ENCODE measurements at places on chromosomes 5 and 9.
A peak's percentile ranks its signal among the peaks of the same experiment; 100 is the strongest.

- no peak for DNase-seq
Observed at GRCh38 chr9:136223871-136224640, 19.1 kb upstream of the LHX3 start.

DNA sequence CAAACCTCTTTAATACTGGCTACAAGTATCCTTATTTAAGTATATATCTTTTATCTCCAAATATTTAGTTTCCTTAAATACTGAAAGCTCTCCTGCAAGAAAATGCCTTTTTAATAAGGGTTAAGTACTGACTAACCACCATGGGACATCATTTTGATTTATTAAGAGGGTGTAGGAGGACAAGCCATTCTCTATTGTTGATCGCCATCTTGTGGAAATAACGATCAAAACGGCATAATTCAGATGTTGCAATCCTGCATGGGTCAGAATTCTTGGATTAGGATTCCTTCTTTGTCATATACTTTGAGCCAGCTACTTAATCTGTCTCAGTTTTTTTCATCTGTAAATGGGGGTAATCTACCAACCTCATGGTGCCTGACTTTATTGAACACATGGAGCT lies 28.7 kb upstream of the C5orf46 start:
- DNase-seq, result no peak

GRCh38 chr9:114745108-114745848 lies 60.6 kb downstream of the TNFSF15 start:
- no peak for DNase-seq

DNA sequence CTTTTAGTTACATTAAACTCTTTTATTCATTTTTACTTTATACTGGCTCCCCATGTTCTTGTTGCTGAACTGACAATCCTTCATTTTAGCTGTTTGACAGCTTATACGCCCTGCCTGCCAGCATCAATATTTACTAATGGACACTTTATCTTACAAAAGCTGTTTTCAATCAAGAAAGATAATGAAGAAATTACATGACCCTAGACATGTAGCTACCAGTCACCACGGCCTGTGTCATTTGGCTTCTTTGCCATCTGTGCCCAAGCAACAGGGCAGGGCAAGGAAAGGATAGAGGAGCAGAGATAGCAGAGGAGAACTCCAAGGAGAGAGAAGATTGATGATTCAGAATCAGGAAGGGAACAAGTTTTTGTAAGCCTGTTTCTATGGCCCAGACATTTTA lies 647.3 kb downstream of the BRINP1 start:
- DNase-seq, result no peak

DNA sequence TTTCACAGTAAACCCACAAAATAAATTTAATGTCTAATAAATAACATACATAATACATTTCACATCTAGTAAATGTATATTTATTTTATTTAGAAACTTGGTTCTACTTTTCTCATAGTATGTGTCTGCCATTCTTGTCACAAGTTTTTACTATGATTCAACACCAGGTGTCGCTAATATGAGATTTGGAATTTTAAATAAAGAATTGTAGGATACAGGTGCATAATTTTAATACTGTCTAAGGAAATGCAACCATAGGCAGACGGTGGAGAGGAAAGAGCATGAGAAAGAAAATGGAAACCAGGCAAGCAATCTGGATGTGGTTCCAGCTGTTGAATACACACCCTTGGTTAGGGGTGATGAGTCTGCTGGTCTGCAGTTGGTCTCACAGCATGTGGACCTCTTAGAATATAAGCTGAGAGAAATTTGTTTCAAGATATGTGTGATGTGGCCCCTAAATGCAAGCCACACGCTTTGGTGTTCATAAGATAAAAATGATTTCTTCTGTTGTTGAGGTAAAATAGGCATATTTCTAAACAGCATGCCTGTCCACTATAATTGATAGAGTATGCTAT lies 114.7 kb upstream of the TXNDC8 start:
- no peak for DNase-seq

- DNase-seq, result no peak
Observed at GRCh38 chr5:150166650-150167511, at the start of gene CDX1. Gene CDX1 (plus strand): TSS chr5:150166778. CDS start chr5:150166877, 99 bp downstream.

DNA sequence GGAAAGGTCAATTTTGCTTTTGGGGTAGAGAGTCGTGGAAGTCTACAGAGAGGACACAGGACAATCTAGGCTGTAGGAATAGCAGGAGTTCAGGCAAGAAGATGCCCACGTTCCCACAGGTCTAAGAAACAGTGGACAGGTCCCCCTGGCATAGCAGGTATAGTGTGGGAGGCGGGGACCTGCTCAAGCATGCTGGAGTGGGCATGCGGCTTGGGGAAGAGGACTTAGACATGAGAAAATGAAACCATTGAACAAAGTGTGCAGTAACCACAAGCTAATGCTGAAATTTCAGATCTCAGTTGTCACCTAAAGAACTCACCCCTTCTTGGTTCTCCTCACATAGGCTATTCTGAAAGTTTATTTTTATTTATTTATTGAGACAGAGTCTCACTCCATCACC lies 142.8 kb upstream of the EFNA5 start:
- DNase-seq, result no peak

GRCh38 chr9:135073081-135073740 lies 14.3 kb upstream of the OLFM1 start:
- no peak for DNase-seq

DNA sequence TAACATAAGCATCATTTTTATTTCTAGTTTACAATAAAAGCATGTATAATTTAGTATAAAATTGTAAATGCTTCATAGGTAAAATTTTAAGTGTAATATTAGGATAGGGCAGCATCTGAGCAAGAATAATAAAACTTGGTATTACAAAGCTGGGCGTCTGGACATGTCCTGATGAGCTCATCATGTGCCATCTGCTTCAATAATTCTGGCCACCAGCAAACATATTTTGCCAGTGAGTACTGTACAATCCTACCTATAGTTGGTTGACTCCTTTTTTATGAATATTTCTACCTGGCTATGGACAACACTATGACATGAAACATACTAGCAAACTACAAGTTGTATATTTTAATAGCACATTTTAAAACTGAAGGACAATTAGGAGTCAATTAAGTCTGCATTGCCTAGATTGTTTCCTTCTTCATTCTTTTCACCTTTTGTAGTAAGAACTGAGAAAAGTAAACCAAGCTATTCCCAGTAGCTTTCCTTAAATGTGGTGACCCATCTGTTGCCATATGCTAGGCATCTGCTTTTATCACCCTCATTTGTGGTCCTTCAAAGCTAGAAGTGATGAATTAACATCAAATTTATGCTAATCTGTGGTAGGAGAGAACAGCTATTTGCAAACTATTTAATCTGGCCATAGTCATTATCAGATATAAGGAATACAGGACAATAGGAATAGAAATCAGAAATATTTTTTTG lies 23.4 kb downstream of the LURAP1L start:
- DNase-seq, result peak; percentile 89

DNA sequence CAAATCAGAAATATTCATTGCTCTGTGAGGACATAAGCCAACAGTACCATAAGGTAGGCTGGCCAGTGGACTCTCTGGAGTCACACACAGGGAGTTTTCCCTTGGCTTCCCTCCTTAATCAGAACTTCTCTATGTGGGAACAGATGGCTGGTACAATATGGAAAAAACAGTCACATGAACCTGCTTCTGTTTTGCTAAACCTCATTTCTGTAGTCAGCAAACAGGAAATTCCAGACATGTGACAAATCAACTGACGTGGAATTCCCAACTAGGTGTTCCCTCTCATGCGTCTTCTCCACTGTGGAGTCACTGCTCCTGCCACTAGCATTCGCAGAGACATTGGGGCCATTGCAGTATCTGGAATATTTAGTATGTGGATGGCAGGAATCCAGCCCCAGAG lies 617.6 kb downstream of the KIF4B start:
- peak; percentile 84 for DNase-seq

- DNase-seq, result no peak
Observed at GRCh38 chr9:16689351-16689938, 181.0 kb downstream of the BNC2 start.

- DNase-seq, result no peak
Observed at GRCh38 chr5:110150199-110150598, 460.5 kb downstream of the MAN2A1 start.

DNA sequence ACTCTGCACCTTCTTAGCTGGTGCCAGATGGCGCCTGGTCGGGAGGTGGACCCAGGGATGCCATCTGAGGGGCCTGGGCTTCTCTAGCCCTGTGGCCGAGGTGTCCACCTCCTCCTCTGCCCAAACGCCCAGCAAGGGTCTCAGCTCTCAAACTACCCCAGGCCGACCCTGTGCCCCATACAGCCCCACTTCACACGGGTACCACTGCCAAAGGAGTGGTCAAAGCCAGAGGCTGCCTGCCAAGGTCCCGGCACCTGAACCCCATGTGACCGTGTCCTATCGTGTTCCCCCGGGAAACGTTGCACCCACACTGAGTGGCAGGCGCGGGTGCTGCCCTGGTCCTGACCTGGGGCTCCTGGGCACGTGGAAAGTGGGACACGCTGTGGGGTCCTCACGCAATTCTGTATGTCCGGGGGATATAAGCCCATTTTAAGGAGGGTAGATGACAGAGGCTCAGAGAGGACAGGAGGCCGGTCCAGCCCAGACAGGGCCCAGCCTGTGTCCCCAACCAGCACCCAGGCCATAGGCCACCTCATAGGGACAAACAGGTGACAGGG lies 1.9 kb downstream of the ENTPD8 start:
- DNase-seq, result no peak

- DNase-seq, result no peak
Observed at GRCh38 chr9:83999141-83999918, 18.7 kb downstream of the RMI1 start.

- DNase-seq, result peak; percentile 28
Observed at GRCh38 chr9:74025402-74025925, 471.7 kb upstream of the RORB start.

- DNase-seq, result no peak
Observed at GRCh38 chr9:114058688-114059046, 19.4 kb downstream of the AMBP start.

DNA sequence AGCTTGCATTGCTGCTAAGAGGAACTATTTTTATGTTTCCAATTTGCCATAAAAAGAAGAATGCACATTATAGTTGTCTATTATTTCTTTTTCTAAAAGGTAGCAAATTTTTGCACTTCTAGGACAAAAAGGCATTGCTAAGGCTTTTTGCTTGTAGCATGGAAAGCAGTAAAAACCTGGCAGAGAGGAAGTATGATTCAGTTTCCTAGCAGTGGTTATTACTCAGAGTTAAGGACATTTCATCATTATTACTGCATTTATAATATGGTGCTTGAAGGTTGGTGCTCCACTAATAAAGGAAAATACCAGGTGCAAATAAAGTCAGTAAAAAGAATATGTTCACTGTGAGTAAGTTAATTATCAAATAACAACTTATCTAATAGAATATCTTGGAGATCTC lies 179.8 kb upstream of the PLPPR1 start:
- no peak for DNase-seq

DNA sequence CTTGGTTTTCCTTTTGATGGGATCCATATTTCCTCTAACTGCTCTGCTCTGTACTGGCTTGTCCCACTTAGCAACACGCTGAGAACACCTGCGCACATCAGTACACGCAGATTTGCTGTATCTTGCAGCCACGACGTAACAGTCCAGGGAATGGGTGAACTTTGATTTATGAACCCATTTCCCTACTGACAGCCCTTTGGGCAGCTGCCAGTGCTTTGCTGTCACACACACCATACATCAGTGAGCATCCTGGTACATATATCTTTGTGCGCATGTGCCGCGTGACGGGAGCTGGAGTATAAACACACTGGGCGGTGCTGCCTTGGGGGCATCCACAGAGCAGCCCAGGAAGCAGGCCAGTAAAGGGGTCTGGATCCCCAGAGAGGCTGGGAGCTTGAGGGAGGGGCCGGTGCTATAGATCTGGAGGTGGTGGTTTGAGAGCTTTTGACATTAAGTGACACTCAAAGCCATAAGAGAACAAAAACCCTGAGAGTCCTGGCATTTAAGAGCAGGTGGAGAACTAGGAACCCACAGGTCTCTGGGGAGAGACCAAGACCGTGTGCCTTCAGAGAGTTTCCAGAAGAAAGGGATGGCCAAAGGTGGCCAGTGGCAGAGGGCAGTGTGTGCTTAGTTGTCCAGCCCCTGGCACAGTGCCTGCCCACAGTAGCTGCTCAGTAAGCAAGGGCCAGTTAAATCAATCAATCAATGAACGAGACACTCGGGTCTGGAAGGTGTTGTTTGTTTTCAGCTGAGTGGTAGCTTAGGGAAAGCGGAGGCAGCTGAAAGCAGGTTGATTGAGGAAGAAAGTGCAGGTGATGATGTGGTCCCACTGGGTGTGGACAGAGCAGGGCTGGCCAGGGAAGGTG lies 53.7 kb downstream of the LMX1B start:
- DNase-seq, result no peak
